ENCODE measurements at places on chromosomes 4 and X.
A peak's percentile ranks its signal among the peaks of the same experiment; 100 is the strongest.

DNA sequence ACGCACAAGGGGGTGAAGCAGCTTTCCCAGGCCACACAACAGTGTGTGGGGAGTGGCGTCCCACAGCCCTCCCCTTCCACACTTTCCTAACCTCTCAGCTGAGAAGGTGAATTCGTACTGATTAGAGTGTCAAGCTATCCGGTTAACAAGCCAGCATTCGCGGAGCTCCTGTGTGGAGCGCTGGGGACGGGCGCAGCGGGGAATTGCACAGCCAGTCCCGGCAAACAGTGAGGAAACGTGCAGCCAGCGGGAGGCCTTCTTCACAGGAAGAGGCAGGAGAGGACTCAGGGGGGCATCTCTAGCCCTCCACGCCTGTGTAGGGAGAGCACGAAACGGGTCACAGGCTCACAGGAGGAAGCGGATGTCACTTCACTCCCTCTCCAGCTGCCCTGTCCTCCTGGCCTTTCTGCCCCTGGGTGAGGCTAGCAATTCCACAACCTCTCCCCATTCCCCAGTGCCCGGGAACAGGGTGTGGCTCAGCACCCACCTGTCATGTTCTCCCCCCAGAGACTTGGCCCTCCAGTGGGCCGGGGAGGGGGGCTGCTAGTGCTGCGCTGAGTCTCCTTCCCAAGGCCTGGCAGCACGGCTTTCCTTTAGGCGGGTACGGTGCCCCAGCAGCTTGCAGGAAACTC is 117.3 kb downstream of the CPZ start:
- no peak for DNase-seq

GRCh38 chrX:51891821-51892551 is 1.4 kb upstream of the MAGED1 start:
- no peak for DNase-seq

- DNase-seq: no peak
Observed at GRCh38 chr4:76867880-76868655, 29.9 kb downstream of the SOWAHB start.

DNA sequence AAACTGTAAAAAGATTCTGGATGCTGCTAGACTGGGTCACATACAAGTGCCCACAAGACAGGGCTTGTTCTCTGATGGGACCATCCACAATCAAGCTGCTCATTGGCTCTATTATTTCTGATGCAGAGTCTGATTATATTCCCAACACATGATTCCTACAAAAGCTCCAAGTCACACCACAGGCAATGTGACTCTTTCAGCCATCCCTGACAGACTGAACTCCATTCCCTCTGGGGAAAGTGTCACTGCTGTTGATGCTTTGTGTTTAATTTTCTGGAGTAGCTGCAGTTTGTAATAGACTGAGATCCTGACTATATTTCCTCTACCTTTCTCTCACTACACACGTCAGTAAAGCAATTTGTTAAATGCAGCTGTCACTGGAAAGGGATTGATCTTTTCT is 55.4 kb upstream of the BCLAF3 start:
- DNase-seq: no peak

DNA sequence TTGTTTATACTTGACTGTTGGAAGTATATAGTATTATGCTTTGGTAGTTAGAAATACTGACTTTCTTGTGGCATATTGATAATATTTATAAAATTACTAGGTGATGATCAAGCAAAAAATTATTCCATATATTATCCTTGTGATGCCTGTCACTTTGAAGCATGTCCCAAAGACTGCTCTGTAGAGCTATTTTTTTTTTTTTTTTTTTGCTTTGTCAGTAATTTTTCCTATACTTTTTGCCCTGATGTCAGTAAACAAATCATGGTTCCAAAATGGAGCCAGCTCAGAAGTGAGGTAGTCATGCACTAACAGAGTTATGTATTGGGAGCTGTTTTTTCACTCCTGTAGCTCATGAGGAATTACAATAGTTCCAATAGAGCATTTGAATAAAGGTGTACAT is 11.2 kb downstream of the WWC2 start:
- no peak for DNase-seq

DNA sequence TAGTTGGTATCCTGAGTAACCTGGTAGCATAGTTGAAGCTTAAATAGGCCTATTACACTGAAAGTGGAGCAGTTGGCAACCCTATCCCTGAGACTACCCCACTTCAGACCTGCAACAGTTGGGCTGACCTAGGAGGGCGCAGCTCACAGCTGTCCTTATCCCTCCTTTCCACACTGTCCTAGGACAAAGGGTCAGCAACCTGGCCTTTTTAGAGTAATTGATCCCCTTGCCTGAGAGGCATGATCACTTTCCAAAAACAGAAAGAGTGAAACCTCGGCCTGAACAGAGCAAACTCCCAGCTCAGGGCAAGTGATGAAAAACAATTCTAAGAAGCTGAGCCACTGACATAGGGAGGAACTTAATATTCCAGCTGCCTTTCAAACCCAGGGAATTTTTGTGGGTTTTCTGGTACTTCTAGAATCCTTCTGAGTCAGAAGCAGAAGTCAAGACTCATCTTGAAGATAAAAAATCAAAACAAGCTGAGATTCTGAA is 94.9 kb upstream of the MYOZ2 start:
- DNase-seq: no peak

DNA sequence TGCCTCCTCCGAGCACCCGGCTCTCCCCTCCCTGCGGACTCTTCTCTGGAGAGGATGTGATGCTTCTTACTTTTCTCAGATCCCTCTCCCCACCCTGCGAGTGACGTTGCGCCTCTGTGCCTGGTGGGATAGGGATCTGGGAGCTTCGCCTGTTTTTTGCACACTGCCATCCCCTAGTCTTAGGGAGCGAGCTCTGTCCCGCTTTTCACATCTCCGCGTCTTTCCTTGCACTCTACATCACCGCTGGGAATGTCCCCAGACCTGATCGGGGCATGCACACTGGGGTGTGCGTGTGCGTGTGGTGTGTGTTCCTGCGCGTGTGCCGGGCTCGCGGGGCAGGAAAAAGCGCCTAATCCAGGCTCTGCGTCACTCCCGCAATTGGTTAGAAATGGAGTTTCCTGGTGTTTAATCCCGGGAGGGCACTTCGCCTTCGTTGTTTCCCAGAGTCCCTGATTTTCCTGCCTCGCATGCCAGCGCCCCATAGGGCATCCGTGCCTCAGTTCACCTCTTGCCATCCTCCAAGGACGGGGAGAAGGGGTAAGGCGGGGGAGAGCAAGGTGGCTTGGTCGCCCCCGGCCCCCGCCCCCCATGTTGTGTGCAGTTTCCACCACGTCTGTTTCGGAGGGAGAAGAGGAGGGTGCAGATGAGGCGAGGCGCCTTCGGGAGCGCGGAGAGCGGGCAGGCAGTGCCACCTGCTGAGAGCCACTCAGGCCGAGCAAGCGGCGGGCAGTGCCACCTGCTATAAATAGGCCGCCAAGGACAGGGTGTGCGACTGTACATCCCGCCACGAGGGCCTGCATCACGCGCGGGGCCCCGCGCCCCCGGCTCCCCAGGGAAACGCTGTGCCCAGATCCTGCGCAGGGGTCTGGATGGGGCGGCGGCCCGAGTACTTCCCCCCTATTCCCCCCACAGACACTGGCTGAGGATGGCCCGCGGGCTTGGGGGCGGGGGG is 759 bp upstream of the TBC1D1 start:
- peak; percentile 3 for DNase-seq

GRCh38 chrX:46694549-46694948 is 64.4 kb downstream of the SLC9A7 start:
- DNase-seq: no peak

GRCh38 chr4:163372029-163372428 is 28.3 kb downstream of the NPY5R start:
- no peak for DNase-seq

DNA sequence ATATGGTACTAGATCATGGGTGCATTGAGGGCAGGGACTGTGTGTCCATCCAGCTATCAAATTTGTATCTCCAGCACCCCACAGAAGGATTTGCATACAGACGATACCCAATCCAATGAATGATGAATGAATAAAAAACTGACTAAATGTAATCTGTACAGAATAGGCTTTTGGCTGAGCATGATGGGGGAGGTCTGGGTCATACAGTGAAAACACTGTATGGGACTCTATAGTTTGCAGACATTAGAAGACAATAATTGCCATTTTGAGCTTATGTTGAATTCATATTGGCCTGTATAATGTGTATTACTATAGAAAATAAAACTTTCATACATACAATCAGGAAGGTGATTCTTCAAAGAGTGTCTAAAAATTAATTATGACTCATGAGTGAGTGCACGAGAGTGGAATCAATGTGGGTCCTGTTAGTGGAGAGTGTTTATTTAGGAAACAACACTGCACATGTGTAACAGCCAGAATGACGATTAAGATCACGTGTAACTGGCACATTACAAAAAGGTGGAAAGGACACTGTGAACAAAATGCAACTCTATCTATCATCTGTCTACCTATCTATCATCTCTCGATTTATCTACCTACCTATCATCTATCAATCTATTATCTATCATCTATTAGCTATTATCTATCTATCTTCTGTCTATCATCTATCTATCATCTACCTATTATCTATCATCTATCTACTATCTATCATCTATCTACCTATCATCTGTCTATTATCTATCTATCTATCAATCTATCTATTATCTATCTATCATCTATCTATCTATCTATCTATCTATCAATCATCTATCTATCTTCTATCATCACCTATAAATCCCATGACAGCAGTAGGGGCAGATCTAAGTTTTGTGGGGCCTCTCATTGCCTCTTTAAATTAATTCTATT is 201.3 kb downstream of the PTTG2 start:
- DNase-seq: no peak

DNA sequence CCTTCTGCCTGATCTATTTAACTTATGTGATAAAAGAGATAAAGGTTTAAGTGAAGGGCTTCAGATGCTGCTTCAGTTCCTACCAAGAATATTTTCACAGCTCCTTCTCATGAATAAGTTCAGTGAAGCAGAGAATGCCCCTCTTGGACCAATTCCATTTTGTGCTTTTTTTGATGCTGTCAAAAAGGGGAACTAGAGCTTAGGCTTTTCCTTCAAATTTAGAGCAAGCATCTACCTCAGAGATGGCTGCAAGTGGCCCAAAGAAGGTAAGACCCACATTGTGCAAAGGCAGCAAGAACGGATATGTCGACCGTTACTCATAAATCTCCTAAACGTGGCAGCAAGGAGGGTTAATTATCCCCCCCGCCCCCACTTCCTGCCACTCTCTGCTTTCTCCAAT is 4.5 kb downstream of the CHRDL1 start:
- no peak for DNase-seq

DNA sequence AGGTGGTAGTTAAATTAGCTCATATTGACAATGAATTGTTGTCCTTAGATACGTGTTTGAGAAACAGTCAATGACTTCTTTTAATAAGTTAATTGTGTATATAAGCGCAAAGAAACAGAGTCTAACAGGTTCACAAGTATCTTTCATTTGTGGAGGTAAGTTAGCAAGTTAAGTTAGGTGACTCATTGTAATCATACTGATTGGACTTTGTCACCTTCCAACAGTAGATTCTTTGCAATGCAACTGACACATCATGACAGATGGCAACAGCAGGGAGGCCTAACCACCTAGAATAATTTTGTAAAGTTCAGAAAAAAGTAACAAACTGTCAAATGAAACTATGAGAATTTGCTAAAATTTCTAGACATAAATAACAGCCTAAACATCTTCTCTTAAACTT is 207.6 kb upstream of the PITX2 start:
- DNase-seq: no peak

GRCh38 chrX:19291086-19291485 is 52.6 kb upstream of the PDHA1 start:
- no peak for DNase-seq

- DNase-seq: no peak
Observed at GRCh38 chr4:94650690-94651089, 107.1 kb upstream of the BMPR1B start.

DNA sequence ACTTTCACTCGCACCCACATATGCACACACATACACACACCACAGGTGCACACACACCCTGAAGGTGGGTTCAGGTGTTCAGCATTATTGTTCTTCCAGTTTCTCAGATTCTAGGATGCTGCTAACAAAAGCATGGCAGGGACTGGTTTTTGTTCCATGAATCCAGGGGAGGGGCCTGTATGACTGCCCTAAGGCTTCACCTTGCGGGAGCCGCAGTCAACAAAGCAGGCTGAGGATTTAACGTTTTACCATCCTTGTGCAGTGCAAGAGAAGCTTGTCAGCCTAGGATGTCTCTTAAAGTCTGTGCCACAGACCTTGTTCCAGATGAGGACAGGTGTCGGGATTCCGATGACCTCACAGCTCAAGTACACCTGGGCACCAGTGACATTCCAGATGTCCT is 61.8 kb downstream of the POLR2B start:
- no peak for DNase-seq

- no peak for DNase-seq
Observed at GRCh38 chr4:118994030-118994429, 105.4 kb downstream of the SYNPO2 start.

DNA sequence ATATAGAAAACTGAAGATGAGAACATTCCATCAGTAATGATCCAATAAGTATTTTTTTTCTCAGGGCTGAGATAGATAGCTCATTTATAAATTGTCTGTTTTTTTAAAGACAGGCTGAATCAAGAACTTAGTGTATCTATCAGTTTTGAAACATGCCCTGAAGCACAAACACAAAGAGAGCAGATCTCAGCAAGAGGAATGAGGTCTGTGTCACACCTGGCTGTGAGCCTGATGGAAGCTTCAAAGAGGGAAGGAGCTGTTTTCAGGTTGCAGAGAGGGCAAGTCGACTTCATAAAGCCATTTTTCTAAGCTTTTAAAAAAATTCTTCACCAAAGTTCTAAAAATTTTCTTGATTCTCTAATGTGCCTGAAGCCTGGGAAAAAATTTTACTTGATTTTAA is 434.9 kb downstream of the PDGFC start:
- no peak for DNase-seq

DNA sequence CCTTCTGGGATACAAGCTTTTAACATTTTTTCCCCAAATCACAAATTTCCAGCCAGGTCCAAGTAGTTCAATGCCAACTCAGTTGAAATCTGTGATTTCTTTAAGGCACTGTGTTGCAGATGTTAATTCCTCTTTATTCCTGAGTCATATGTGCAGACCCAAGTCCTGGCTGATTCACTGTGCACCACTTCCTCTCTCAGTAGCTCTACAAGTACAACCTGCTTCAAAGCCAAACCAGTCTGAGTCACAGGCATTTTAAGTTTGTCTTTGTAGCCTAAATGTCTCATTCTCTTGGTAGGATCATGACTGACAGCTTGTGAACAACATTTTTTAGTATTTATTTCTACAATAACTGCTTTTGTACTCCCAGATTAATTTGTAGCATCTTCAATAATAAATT is 165.6 kb upstream of the S100G start:
- DNase-seq: no peak

DNA sequence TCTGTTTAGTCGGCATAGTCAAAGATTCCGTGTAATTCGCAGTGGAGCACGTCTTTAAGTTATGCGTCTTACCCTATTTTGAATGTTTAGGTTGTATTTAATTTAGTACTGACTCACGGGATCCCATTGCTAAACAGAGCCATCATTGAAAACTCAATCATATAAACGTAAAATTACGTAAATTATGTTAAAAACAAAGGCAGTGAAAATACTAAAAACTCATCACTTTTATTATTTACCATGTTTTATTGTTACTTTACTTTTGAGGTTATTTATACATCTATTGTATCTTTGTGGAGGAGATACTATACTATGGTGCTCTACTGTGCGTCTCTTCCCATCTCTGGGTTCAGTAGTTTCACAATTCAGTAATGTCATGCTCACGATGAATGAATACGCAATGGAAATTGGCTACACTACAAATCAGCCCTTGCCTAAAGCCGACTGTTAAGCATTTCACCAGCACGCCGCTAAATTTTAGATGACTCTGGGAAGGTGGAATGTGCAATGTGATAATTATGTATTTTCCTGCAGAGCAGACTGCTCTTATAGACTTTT is 944 bp downstream of the FUNDC2 start:
- no peak for DNase-seq

Measured in activated CD8-positive, alpha-beta memory T cell treated with anti-CD3 and anti-CD28 coated beads for 4 hours (primary cell).